ENCODE measurements at places on chromosomes 3 and 15.

DNA sequence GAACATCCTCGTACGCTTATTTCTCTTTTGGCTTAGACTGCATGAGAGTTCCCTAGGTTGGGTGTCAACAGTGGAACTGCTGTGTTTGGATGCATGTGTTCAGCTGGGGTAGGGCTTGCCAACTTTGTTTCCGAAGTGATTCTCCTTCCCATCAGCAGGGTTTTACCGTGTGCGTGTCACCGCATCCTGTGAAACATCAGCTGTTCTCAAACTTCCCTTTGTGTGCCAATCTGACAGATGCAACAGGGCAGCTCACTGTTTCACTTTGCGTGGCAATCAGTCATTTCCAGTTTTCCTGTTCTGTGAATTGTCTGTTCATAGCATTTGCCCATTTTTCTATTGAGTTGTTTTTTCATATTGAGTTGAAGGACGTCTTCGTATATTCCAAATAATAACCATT lies 218.8 kb downstream of the VPS13C start:
- no peak for DNase-seq

DNA sequence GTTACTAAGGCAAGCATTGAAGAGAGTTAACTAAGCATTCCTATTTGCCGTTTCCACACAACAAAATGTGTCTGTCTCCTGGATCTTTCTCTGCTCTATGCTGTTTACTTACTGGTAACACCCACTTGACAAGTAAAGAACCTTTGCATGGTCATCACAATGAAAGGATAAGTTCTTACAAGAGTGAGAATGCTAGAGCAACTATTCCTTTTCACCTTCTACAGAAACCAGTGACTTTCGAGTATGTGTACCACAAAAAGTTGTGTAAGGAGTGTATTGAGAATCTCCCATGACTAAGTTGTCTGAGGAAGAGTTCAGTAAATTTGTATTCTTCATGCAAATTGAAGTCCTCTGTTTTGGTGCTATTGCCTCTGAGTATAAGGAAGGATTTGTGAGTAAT lies 10.8 kb downstream of the TIPARP start:
- DNase-seq = no peak

DNA sequence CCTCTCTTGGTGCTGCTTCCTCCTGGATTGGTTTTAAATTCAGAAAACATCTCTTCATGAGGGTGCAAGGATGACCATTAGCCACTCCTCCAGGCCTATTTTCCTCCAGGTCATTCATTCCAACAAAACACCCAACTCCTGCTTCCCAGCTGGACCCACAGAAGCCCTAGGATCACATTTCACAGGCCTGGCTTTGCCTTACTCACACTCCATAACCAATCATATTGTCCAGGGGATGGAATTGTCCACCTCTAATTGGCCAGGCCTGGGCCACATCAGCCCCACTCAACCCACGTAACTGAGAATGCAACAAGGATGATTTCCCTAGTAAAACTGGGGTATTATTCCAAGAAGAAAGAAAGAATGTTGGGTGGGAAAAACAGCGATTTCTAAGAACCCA lies 616.7 kb upstream of the SUCLG2 start:
- no peak for DNase-seq

- no peak for DNase-seq
These were observed 22.2 kb upstream of the ZMAT3 start for GRCh38 chr3:179093807-179094206.

- DNase-seq = no peak
These were observed 342.4 kb upstream of the THBS1 start for GRCh38 chr15:39238443-39238842.

GRCh38 chr3:156727519-156728205 lies 53.3 kb downstream of the TIPARP start:
- no peak for DNase-seq

DNA sequence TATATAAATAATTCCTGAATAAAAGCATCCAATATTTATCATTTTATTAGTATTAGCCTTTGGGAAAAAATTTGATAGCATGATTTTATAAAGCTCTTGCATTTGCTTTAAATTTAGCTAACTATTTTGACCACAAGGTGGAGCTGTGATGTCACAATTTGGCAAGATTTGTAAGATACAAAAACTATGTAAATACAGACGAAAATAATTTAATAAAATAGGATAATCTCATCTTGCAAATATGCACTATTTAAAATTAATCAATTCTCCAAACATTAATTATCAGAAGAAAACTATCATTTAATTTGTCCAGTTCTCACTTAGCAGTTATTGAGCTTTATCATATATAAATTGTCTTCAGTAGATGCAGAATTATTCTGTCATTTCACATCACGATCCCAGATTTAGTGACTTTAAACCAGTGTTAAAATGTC lies 95.4 kb downstream of the PLOD2 start:
- no peak for DNase-seq

- DNase-seq = no peak
These were observed 120.7 kb upstream of the WNT5A start for GRCh38 chr3:55607844-55608243.

DNA sequence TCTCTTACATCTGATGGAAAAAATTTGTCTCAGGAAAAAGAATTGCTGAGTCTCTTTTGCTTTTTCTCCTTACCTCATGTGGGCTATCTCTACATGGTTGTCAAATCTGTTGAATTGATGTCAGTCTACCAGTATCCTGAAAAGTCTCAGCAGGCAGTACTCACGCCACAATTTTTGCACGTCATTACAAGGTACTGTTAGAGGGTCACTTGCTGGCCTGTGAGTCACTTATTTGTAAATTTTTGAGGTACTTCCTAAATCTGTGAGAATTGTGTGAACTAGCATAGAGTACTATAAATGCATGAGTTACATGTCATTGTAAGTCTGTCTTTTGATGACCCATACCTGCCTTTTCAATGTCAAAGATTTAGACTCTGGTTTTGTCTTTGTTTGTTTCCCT lies 15.9 kb downstream of the HPS3 start:
- no peak for DNase-seq

GRCh38 chr15:70491201-70491621 lies 272.1 kb downstream of the UACA start:
- no peak for DNase-seq

GRCh38 chr3:34213478-34213877 lies 415.0 kb downstream of the PDCD6IP start:
- no peak for DNase-seq

DNA sequence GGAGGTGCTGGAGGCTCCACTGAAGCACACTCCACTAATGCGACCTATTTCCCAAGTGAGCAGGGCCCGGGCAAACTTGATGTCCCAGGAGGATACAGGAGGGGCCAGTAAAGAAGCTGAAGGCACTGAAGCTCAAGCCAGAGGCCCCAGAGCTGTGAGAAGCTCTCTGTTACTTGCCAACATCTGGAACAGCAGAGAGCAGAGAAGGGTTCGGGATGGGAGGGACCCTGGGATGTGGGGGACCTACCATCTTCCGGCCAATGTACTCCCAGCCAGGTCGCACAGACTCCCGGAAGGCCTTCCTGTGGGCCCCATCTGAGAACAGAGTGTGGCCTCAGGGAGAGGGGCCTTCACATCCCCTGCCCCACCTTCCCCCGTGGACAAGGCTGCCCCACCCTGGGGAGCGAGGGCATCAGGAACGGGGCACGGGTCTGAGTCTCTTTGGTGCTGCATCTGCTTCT lies 3.1 kb downstream of the HHATL start:
- DNase-seq = no peak

GRCh38 chr15:40192942-40193341 lies 32.1 kb downstream of the BUB1B start:
- no peak for DNase-seq

DNA sequence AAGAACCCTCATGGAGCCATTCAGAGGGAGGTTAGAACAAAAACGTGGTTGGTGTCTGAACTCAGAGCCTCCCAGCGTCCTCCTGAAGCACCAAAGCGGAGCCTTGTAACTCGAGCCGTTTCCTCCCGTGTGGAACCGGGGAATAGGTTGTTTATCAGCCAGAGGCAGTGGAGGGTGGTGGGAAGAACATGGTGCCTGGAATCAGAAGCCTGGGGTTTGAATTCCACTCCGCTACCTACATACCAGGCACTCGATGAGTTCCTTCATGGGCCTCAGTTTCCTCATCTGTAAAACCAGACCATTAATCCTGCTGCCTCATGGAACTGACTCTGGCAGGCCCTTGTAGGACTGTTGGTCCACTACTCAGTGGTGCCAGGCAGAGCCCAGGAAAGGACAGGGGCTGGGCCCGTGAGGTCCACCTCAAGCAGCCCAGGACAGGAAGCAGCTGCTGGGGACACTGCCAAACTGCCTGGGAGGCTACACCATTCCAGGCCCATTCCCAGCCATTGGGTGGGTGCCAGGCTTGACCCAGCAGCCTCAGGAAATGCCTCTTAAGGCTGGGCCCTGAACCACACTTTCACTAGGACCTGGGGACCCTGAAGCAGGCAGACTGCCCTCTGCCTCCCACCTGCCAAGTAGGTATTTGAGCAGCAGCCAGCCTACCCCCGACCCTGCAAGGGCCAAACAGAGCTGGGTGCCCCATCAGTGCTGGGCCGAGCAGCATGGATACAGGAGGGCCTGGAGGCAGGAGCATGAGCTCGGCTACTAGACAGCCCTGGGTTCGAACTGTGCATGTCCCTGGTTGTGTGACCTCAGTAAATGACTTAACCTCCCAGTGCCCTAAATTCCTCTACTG lies 33.4 kb downstream of the PRKCD start:
- DNase-seq = no peak

Measured in SW 1271 (cell line).